Spinal cord (tissue), 10 donors: ENCODE measurements at places on chromosomes 7 and 10.

DNA sequence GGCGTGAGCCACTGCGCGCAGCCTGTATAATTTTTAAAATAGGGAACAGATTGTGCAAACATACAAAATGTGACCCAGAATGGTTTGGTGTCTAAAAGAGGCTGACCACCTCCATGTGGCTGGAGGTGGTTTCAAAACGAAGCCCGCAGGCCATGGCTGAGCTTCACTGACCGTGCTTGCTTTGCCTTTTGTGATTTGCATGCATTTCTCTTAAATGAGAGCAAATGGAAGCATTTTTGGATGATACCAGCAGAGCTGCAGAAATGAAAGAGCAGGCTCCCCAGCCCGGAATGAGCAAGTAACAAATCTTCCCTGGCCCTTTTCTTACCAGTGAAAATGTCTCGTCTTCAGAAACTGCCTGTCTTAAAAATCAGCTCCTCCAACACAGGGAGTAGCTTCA, 239.9 kb downstream of the CAMK1D start:
- DNase-seq = no peak

GRCh38 chr7:51040787-51041186, 258.1 kb upstream of the GRB10 start:
- no peak for DNase-seq

- no peak for DNase-seq
These were observed 2.2 kb upstream of the AFAP1L2 start for GRCh38 chr10:114406455-114406854.

DNA sequence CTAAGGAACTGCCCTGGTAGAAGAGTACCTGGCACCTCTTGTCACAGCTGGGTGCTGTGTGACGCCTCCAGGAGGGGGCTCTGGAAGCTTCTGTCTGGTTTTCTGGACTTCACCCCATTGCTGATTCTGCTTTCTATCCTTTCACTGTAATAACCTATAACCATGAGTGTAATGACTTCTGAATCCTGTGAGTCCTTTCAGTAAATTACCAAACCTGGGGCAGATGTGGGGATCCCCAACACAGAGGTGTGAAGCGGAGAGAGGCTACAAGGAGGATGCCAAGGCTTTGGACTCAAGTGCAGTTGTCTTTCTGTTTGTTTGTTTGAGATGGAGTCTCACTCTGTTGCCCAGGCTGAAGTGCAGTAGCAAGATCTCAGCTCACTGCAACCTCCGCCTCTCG, 143.7 kb downstream of the SFMBT2 start:
- DNase-seq = no peak

GRCh38 chr7:110568388-110568787, 522.5 kb upstream of the LRRN3 start:
- DNase-seq = no peak

DNA sequence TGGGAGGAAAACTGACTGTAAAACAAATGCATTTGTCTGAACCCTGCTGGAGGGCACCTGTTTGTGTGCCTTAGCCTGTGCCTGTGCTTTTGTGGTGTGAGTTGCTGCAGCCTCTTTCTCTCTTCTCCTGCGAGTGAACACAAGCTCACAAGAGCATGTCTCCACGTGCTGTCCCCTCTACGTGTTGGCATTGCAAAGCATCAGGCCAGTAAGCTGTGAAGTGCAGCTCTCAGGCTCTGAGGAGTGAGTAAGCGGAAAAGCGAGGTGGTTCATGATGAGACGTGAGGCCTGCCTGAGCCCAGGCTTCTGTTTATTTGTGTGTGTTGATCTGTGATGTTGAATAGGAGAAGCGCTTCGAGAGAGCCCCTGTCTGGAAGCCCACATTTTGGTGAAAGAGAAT, 85.6 kb upstream of the PDCD4 start:
- DNase-seq = no peak

GRCh38 chr7:39958038-39958437, 8.0 kb downstream of the CDK13 start:
- DNase-seq = no peak

GRCh38 chr7:81385370-81385769, 384.5 kb downstream of the HGF start:
- DNase-seq = no peak

- DNase-seq = no peak
These were observed 624.7 kb upstream of the IGFBP3 start for GRCh38 chr7:46545790-46546189.

DNA sequence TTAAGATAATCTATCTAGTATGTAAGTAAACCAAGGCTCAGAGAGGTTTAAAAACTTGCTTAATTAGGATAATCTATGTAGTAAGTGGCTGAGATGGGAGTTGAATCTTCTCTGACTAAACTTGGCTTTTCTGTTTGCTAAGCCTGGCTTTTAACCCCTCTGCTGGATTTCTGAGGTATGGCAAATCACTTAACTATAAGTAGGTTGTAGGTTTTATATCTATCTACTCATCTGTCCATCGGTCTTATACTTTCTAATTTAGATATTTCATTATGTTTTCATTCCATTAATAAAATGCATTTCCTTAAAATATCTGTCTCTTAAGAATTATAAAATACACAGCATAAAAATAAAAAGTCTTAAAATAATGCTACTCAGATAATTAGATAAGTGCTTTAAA, 59.4 kb downstream of the ST7 start:
- no peak for DNase-seq

DNA sequence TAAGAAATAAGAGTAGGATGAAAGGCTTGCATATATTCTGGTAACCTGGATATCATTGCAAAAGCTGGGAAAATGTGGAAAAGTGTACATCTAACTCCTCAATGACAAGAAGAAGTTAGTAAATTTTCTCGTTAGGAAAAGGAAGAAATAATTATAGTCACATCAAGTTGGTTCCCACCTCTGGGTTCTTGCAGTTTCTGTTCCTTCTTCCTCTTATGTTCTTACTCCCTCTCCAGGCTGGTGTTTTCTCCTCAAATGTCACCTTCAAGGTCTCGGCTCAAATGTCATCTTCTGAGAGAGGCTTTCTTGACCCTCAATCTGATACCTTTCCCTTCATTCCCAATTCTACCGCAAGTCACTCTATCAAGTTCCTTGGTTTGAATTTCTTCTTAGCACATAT, 64.4 kb downstream of the ENTPD1 start:
- DNase-seq = no peak

GRCh38 chr7:106736508-106737201, 75.7 kb upstream of the CCDC71L start:
- DNase-seq = no peak

GRCh38 chr7:117066668-117067067, 113.4 kb downstream of the ST7 start:
- no peak for DNase-seq

DNA sequence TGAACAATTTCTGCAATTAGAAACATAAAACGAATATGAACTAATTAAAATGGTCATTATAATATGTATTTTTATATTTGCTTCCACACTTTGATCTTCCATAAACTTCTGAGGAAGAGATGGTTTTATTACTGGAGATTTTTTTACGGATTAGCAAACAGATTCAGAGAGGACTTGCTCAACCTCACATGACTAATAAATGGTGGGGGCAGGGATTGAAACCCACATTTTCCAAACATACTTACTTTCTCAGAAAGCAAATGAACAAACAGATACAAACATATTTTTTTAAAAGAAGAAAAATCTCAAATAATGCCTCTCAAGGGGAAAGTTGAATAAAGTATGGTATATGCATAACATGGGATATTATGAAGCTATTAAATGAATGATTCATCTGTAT, 18.3 kb downstream of the ANKMY2 start:
- DNase-seq = no peak

- DNase-seq = peak; percentile 58
These were observed 202.8 kb downstream of the IPMK start for GRCh38 chr10:58064714-58065528.

GRCh38 chr7:74092964-74093471, 9.4 kb downstream of the LIMK1 start:
- no peak for DNase-seq

- peak; percentile 72 for DNase-seq
These were observed 3.6 kb downstream of the ZSCAN21 start for GRCh38 chr7:100053215-100053614.

DNA sequence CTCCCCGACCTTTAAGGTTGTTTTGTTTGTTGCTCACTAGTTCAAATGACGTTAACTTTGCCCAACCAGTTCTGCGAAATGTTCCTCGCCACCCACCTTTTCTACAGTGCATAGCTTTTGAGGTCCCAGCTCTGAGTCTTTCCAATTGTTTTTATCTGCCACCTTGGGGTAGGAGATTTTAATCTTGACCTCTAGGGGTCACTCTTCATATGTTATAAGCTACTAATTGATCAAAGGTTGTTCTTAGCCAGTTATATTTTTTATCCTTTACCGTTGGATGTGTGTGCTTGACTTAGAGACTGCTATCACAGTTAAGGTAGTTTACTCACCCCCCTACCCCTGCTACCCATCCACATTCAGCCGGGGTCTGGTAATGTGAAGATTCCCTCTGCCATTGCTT, 372.4 kb downstream of the SUGCT start:
- DNase-seq = no peak

GRCh38 chr10:13632884-13633440, 46.2 kb downstream of the PRPF18 start:
- DNase-seq = no peak

GRCh38 chr10:5440206-5440605, 27.8 kb downstream of the NET1 start:
- DNase-seq = no peak

GRCh38 chr7:7527047-7527446, 8.6 kb downstream of the COL28A1 start:
- no peak for DNase-seq

DNA sequence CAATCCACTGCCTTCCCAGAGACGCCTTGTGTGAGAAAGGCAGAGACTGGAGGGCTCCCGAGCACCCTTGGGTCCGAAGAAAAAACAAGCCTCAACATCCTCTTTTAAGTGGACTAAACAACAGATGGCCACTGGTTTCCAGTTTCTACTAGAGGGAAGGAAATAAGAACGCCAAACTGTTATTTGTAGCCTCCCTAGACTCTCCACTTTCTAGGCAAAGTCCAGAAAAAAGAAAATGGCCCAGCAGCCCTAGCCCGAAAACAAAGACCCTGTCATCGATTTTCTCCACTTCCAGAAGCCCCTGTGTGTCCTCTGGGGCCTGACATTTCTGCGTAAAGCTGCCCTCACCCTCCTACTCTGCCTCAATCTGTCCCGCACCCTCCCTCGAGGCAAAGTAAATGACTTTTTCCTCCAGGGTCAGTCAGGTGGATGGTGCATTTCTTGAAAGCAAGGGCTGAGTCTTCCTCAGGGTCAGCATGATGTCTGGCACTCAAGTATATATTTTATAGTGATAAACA, 6.0 kb downstream of the RGS10 start:
- no peak for DNase-seq

- DNase-seq = no peak
These were observed 348.3 kb upstream of the MKI67 start for GRCh38 chr10:128474571-128474970.

- DNase-seq = no peak
These were observed 315.2 kb upstream of the ZNF32 start for GRCh38 chr10:43963793-43964425.

GRCh38 chr7:99290980-99291607, 18.5 kb downstream of the MYH16 start:
- no peak for DNase-seq

DNA sequence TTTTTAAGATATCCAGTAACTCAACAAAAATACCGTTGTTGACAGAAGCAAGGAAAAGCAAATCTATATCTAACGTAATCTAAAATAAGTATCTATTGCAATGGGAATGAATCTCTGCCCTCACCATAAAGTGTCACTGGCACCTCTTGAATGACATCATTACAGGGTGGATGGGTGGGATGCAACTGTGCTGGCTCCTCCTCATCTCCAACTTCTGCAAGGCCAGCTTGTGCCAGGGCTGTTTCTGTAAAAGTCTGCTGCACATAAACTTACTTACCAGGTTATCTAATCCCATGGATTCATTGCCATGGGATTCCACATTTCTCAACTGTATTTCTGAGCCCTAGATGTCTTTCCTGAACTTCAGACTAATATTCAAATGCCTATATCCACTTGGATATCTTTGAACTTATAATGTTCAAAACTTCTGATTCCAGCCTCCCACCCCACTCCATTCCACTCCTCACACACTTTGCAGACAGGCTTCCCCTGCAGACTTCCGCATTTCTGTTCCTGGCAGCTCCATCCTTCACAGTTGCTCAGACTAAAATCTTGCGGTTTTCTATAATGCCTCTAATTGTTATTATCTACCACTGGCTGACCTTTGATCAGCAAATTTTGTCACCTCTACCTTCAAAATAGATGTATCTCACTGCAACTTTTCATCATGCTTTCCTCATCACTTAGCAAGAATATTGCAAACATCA, 10.7 kb downstream of the FGL2 start:
- no peak for DNase-seq

GRCh38 chr10:27457966-27458365, 46.1 kb upstream of the RAB18 start:
- no peak for DNase-seq

DNA sequence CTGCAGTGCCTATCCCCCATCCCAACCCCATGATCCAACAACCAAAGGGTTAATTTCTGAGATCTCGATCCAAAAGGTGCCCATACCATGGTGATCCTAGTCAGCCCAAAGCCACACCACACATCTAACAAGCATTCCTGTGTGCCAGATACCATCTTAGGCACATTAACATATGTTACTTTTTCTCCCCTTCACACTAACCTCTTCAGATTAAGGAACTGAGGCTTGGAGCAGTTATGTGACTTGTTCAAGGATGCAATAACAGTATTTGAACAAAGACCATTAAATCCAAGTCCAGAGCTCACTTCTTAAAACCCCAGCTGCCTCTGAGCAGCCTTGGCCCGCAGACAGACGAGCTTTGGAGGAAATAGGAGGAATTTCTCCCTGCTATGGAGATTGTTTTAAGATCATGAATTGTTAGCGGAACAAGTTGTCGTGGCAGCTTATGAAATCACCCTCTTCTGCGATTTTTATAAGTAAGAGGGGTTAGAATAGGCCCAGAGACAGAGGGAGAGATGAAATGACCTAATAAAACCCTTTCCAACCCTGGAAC, 327.2 kb downstream of the KCNMA1 start:
- DNase-seq = no peak

GRCh38 chr7:155570991-155571390, 24.6 kb upstream of the CNPY1 start:
- DNase-seq = no peak

- no peak for DNase-seq
These were observed 28.6 kb upstream of the SAR1A start for GRCh38 chr10:70198696-70199466.

- no peak for DNase-seq
These were observed 8.9 kb downstream of the DKK1 start for GRCh38 chr10:52322936-52323335.

GRCh38 chr10:131187926-131188325, 123.6 kb downstream of the TCERG1L start:
- DNase-seq = peak; percentile 88
